ENCODE measurements at places on chromosomes 7 and 10.
A peak's percentile ranks its signal among the peaks of the same experiment; 100 is the strongest.

DNA sequence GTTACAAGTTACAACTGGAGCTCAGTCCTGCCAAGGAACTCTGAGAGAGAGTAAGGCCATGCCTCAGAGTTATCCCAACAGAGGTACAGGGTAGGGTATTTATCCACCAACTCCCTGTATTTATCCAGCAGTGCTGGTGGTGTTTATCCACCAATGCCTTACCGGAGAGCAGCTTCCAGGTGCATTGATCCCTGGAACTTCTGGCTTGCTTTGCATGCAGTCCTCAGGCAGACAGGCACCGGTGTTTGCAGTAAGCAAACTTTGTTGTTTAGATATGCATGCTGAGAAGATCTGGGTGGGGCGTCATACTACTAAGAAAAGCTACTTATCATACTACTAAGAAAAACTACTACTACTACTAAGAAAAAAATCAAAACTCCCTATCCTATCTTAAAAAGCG lies 92.4 kb downstream of the CYP26A1 start:
- DNase-seq: no peak

DNA sequence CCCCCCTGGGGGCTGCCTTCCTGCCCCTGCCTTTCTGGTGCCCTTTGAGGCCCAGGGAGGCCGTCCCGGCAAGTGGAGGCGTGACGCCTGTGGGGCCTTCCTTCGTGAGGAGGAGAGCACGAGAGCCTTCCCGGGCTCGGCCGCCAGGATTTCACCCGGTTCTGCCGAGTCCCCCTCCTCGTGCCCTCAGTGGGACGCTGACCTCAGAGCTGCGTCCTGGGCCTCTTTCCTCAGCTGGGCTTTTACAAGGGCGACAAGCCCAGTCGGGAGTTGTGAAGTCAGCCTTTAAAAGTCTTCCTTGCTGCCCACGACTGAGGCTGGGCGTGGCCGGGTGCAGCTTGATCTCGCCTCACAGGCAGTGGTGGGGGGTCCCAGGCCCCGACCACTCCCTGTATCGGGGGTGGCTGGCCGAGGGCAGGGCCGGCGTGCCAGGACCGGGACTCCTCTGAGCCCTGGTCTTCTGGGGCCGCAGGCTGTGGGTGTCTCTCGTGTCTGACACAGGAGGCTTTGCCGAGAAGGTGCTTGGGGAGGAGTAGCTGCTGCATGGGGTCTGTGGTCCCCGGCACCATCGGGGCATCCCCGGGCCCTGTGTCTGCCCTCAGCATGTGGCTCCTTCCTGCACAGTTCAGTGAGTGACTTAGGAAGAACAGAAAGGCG lies 41.8 kb downstream of the FAM20C start:
- DNase-seq: no peak

- DNase-seq: no peak
Observed at GRCh38 chr10:44369854-44370253, 15.0 kb downstream of the CXCL12 start.

DNA sequence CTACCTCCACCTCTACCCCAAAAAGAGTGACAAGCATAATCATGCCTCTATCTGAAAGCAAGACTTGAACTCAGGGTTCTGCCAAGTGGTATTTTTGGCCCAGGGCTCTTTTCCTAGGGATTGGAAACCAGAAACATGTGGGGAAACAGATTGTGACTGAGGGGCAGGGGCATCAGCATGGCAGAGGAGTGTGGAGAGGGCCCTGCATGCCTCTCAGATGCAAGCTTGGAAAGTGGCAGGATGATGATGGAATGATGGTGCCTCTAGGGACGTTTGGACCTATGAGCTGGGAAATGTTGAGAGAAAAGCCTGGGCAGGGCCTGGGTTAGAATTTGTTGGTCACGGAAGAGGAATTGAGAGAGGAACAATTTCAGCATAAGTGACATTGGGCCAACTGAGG lies 78.4 kb upstream of the LEP start:
- DNase-seq: no peak

DNA sequence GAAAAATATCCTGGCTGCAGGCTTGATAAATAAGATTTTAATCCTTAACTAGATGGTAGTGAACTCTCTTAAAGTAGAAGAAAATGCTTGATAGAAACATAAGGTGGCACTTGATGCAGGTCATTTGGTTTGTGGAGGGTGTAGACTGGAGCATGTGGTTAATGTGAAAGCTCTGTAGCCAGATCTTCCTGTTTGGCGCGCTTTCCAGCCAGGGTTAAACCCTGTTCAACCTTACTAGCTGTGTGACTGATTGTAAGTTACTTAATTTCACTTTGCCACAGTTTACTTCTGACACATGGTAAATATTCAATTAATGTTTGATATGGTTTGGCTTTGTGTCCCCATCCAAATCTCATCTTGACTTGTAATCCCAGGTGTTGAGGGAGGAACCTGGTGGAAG lies 394.0 kb downstream of the REEP3 start:
- no peak for DNase-seq

- peak; percentile 77 for DNase-seq
Observed at GRCh38 chr10:50431791-50432190, 180.5 kb upstream of the ASAH2 start.

DNA sequence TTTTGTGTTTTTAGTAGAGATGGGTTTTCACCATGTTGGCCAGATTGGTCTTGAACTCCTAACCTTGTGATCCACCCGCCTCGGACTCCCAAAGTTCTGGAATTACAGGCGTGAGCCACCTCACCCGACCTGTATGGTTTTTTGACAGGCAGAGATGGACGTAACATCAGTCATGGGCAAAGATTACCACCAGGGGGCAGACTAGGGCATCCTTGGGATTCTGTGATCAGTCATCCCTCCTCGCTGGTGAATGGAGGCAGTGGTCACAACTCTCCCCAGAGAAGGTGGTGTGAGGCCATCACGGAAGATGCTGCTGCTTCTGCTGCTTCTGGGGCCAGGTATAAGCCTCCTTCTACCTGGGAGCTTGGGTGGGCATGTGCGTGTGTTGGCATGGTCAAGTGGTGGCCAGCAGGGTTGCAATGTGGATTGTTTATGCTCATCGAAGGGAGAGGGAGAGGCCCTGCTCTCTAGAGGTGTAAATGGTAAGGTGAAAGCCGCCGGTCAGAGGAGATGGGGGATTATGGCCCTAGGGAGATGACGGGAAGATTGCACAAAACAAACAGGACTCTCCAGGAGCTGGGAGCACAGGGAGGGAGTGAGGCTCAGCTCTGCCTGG lies 122.7 kb upstream of the PRSS1 start:
- peak; percentile 80 for DNase-seq

DNA sequence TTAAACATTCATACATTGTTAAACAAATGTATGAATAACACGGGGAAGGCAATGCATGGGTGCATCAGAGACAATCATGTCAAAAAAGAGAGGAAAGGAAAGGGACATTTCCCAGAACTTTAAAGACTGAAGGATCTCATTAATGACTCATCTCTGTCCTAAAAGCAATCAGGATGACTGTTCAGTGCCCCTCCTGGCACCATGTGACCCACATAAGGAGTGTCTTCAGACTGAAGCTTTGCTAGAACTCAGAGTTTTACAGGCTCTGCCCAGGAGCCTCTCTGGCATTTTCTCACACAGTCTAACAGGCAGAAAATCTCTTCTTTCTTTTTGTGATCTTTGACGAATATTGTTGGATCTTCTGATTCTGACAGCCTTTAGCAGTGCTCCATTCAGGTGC lies 315.3 kb downstream of the OTUD1 start:
- DNase-seq: no peak

DNA sequence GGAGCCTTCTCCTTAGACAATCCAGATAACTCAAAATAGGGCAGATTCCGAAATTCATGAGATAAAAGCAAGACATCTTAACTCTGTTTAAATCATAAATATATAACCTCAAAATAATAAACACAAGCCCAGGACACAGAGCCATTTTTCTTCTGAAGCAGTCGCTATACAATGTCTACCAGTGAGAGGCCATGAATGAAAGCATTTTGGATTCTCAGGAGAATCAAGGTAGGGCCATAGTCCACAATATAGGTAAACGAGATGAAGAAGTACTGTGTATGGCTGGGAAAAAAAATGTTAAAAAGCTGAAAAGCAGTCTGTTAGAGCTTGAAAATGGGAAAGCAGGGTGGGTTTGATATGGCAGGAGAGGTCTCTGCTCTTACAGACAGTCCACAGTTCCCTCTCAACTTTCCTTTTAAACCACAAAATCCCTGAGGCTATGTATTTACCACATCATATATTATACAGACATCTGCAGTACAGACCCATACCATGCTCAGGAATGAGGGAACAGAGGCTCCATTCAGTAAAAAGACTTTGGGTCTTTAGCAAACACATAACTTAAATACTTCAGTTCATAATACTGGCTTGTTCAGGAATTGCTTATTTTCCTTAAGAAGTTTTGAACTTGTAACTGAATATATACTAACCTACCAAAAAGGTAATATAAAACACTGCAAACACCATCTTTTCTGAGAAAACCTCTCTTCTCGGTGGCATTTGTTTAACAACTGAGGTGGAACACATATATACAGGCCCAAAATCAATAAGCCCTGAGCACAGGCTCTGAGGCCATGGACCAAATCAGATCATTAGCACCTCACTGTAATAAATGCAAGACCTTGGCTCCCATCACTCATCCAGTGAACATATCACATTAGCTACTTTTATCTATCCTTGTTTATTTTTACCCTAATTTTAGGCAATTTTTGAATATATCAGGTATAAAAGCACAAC lies 109.3 kb downstream of the SORBS1 start:
- DNase-seq: no peak

DNA sequence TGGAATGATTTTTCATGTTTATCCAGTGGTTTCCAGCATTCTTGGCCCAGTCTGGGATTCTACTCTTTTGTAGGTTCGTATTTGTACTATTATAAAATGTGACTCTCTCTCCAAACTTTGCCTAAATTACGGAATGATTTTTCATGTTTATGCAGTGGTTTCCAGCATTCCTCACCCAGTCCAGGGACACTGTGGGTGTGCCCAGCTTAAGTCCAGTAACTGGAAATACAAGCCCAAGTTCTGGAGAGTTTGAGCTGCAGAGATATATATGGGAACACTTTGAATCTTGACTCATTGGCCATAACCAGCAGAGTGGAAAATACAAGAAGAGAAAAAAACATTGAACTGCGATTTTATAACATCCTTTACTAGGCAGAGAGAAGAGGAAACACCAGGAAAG lies 5.9 kb upstream of the MAGI2 start:
- DNase-seq: no peak

GRCh38 chr10:32104622-32105509 lies 48.6 kb upstream of the KIF5B start:
- no peak for DNase-seq

GRCh38 chr7:119397156-119397555 lies 875.8 kb upstream of the KCND2 start:
- DNase-seq: peak; percentile 93

- peak; percentile 46 for DNase-seq
Observed at GRCh38 chr7:4775848-4776623, 613 bp downstream of the AP5Z1 start.

- DNase-seq: no peak
Observed at GRCh38 chr10:442209-442608, 247.3 kb downstream of the DIP2C start.

GRCh38 chr10:77622889-77623291 lies 14.7 kb downstream of the KCNMA1 start:
- DNase-seq: peak; percentile 42

- no peak for DNase-seq
Observed at GRCh38 chr7:134873253-134873652, 93.8 kb downstream of the CALD1 start.

DNA sequence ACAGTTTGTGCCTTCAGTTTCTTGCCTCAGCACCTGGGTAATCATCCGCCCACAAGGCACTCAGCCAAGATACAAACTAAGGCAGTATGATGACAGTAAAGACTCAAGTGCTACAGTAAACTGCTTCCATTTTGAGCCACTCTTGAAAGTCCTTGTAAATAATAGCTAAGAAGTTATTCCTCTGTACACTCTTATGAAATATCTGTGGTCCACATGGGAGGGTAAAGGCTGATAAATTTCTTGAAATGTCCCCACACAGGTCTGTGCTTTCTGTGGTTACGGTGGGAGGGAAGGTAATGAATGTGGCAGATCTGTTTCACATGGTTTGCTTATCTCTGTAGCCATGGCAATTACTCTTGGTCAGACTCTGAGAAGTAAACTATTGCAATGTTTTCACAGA lies 551.0 kb upstream of the ZWINT start:
- DNase-seq: peak; percentile 14

- DNase-seq: no peak
Observed at GRCh38 chr7:12322903-12323300, 80.8 kb downstream of the VWDE start.

DNA sequence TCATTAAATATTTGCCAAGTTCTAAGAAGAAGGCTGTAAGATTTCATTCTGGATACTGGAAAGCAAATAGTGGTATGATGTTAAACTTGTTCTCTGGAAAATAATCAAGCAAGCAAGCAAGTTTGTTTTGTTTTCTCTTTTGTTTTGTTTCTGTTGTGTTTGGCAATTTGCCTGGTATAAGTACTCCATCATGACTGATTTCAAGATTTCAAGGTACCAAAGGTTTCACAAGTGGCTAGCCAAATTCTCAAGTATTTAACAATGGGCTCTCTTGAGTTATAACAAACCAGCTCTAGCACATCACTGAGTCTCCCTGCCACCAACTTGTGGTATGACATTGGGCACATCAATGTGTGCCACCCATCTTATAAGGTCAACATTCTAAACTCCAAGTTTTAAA lies 151.7 kb upstream of the IGFBP3 start:
- DNase-seq: no peak

GRCh38 chr7:44990109-44991023 lies 9.6 kb upstream of the CCM2 start:
- no peak for DNase-seq

Data from MM.1S (cell line).